Esophagus squamous epithelium (tissue), 5 donors: ENCODE measurements at places on chromosomes 12 and 14.
A peak's percentile ranks its signal among the peaks of the same experiment; 100 is the strongest.

- DNase-seq = no peak
Measured at GRCh38 chr14:54252072-54252730, 144.6 kb upstream of the CDKN3 start.

DNA sequence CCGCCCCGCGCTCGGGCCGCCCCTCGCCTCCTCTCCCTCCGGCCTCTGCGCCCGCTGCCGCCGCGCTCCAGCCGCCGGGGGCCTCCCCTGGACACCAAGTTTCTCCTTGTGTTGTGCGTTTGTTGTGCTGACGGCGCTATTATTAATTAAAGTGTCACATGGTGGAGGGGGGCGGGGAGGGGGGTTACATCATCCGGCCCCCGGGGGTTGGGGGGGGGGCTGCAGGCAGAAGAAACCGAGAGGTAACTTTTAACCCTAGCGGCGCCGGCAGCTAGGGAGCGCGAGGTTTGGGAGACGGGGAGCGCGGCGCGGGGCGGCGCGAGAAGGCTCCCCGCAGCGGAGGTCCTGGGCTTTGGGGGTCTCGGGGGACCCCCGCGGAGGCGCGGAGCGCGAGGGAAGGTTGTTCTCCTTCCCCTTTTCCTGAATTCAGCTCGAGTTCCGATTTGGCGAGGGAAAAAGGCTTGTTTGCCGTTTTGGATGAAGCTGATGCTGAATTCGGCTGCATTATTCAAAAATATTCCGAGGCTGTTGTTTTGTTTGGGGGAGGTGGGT, at the start of gene HRK:
HRK (minus strand) TSS at position 117 of the 552 bp plus-strand sequence. CDS start 134 bp downstream, outside the sequence.
- no peak for DNase-seq

DNA sequence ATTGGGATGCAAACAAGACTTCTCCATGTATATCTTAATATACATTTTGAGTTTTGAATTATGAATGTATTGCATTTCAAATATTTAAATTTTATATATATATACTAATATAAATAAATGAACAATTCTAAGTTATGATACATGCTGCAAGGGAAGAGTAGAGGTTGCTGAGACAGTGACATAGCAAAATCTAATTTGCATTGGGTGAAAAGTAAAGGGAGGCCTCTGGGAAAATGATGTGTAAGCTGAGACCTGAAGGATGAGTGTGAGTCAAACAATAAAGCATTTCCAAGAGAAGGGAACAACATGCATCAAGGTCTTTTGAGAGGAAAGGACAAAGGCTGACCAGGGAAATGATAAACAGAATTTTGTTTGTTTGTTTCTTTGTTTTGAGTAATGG, 62.9 kb upstream of the PTPRQ start:
- no peak for DNase-seq

DNA sequence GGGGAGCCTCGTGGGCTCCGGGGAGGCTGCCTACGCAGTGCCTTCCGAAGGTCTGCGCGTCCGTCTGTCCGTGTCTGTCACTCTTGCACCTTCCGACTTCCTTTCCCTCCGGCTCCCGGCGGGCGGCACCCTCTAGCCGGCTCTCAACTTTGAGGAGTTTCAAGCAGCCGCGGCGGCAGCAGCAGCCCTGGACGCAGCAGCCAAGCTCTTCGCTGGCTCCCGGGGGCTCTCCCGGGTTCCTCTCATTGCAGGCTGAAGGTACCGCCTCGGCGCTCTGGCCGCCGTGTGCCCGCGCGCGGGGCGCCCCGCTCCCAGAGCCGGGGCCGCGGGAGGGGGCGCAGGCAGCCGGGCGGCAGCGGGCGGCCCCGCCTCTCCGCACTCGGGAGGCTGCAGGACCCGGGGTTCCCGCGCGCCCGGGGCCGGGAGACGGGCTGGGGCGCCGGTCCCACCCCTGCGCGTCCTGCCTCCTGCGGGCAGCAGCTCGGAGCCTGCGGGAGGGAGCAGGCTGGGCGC, at the start of the genes AMIGO2 and PCED1B:
AMIGO2 (minus strand) TSS at position 492 of the 513 bp plus-strand sequence. CDS start 957 bp downstream, outside the sequence.
PCED1B (plus strand) TSS at position 154 of the 513 bp plus-strand sequence. CDS start 155,443 bp downstream, outside the sequence.
- DNase-seq = peak; percentile 5

GRCh38 chr14:82642425-82642824, 1108.8 kb upstream of the SEL1L start:
- DNase-seq = no peak

- DNase-seq = no peak
Measured at GRCh38 chr14:96307434-96307833, 51.4 kb downstream of the BDKRB1 start.

GRCh38 chr12:43914391-43914790, 78.5 kb downstream of the TMEM117 start:
- no peak for DNase-seq

GRCh38 chr14:43894534-43894933, 612.5 kb downstream of the FSCB start:
- no peak for DNase-seq

DNA sequence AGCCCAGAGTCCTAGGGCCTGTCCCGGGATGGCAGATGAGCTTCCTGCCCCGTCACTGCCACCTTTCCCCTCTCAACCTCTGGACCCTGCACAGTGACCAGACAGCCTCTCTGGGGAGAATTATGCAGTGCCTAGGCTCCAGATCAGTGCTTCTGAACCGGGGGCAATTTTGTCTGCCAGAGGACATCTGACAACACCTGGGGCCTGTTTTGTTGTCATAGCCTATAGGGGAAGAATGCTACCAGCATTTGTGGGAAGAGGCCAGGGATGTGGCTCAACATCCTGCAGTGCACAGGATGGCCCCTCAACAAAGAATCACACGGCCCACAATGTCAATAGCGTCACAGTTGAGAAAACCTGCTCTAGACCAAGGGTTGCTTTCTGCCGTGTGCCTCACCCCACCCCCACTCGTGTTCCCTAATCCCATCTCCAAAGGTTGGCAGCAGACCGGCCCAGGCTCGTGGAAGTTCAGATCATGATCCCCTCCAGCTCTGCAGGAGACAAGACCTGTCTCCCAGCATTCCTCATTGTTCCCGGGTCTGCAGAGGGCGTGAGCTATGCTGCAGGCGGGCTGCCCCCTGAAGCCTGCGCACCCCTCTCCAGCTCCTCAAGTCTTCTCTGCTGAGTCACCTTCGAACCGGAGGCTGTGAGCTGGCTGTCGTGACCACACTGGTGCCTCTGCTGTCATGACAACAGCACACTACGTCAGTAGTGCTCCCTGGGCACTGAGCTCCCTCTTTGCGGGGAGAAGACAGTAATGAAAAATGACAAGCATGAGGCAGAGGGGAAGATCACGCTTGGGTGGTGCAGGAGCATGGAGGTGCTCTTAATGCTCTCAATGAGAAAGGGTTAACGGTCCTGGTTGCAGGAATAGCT, 2.0 kb upstream of the GAPDH start:
- DNase-seq = no peak

GRCh38 chr12:24937553-24938244, 11.2 kb downstream of the BCAT1 start:
- DNase-seq = no peak

DNA sequence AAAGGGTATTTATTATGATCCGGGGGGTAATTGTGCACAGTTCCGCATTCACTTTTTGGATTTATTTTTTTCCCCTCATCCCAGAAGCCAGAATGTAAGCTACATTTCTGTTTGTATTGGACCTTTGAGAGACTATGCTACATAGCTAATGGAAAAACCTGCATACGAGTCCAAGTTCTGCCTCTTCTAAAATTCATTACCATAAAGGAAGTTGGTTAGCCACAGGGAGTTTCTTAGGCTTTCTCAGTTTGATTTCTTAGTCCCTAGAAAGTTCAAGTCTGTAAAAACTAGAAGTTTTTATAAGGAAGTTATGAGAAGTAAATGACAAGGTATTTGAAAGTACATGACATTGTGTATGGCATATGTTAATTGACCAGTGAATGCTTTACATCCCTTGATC, 138.7 kb downstream of the PDE3A start:
- no peak for DNase-seq

- no peak for DNase-seq
Measured at GRCh38 chr12:109592905-109593272, 19.3 kb downstream of the MVK start.
